Amygdala (tissue), 56 donors: ENCODE measurements at places on chromosomes 12 and 14.

DNA sequence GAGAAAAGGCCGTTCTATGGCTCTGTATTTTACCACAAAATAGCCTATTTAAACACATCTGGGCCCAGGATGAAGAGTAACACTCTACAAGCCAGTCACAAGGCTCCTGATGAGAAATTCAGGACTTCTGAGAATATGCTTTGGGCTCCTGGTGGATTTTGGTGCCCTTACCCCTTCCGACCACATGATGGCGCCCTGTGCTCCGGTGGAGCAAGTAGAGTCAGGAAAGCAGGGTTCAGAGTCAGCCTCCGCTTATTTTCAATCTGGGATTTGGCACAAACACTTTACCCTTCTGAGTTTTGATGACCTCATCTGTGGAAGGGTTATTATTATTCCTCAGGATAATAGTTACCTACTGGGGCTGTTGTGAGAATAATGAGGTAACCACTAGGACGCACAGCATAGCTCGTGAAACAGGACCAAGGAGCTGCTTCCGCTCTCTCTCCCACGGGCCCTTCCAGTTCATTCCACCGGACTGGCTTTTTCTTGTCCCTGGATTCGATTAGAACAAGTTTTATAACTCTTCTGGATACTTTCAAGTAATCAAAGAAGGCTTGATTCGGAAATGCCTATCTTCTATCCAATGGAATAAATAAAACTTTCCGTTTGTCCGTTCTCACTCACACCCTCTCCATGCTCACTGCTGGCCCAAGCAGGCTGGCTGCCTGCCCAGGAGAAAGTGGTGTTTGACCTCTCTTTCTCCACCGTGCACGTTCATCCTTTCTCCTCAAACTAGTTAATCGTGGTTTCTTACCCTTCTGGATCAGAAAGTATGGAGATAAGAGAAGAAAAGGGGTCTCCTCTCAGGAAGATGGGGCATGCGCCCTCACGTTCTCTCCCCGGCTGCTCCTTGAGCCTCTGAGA is 104.6 kb downstream of the GALC start:
- DNase-seq, result no peak

DNA sequence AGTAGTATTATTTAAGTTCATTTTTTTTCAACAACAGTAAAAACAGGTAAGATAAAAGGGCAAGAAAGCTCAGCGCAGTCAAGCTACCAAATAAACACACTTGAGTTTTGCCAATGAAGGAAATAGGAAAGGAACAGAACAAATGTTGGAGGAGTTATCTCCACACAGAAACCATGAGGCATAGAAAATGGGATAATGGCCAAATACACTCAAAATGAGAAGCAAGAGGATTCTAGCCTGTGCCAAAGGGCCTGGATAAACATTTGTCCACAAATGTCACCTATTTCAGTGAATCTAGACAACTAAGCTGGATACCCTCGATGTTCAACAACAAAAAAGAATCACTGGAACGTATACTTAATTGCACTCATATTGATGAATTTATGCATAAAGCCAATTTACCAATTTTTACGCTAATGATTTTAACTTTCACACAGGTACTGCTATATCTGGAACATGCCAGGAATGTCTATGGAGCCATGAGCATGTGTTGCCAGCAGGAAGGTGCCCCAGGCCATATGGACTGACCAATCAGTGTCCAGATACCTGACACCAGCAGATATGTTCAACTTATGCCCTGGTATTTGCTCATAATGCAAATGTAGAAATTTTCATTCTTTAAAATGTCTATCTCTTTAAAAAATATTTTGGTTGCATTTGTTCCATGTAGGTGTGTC is 21.1 kb downstream of the ST8SIA1 start:
- no peak for DNase-seq

DNA sequence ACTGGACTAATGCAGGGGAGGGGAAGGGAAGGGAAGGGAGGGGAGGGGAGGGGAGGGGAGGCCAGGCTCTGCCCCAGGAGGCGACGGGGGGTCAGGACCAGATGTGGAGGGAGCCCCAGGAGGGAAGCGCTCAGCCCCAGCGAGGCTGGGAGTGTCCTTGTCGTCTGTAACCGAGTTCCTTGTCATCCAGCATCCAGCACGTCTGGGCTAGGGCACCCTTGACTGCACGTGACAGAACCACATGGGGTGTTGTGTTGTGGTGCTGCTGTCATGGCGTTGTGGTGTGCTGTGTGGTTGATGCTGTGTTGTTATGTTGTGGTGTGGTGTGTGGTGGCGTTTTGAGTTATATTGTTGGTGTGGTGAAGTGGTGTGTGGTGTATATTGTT is 28.4 kb upstream of the SFSWAP start:
- no peak for DNase-seq

DNA sequence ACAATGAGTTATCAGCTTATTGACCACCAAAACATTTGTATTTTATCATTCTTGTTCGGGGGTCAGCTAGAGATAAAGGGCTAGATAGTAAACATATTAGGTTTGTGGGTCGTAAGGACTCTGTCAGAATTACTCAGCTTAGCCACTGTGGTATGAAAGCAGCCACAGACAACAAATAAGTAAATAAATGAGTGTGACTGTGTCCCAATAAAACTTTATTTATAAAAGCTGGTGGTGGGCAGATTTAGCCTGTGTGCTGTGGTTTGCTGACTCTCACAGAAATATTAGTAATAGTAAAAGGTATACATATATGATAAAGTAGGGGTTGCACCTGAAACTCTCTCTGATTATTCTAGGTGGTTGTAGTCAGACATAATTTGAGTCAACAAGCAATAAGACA is 56.1 kb downstream of the TPH2 start:
- no peak for DNase-seq

DNA sequence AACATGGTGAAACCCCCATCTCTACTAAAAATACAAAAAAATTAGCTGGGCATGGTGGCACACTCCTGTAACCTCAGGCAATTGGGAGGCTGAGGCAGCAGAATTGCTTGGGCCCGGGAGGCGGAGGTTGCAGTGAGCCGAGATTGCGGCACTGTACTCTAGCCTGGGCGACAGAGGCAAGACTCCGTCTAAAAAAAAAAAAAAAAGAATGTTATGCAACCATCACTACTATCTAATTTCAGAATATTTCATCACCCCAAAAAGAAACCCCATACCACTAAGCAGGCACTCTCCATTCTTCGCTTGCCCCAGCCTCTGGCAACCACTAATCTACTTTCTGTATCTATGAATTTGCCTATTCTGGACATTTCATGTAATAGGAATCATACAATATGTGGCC is 68.8 kb upstream of the AMN start:
- DNase-seq, result no peak

GRCh38 chr14:51963286-51963685 is 26.1 kb upstream of the RTRAF start:
- DNase-seq, result no peak
